Left lobe of liver (tissue), 2 donors: ENCODE measurements at places on chromosomes 7 and 10. TPM values are rescaled to one million over a fixed set of nuclear protein-coding genes. Genes with fewer than 3 reads are reported as not detected.

Gene ATRNL1
- 1.3 TPM for total RNA-seq

Gene PBLD
- total RNA-seq = 126 TPM

Gene HOXA7
- total RNA-seq = not detected

Gene ASB10
- total RNA-seq = not detected

Gene OR2A1
- total RNA-seq = not detected

Gene SEMA3C
- 0.86 TPM for total RNA-seq

Gene NPSR1
- total RNA-seq = not detected

Gene PNLIPRP1
- total RNA-seq = 2.5 TPM

Gene PTPRZ1
- 0.13 TPM for total RNA-seq
